ENCODE measurements at places on chromosomes 7 and 10.

DNA sequence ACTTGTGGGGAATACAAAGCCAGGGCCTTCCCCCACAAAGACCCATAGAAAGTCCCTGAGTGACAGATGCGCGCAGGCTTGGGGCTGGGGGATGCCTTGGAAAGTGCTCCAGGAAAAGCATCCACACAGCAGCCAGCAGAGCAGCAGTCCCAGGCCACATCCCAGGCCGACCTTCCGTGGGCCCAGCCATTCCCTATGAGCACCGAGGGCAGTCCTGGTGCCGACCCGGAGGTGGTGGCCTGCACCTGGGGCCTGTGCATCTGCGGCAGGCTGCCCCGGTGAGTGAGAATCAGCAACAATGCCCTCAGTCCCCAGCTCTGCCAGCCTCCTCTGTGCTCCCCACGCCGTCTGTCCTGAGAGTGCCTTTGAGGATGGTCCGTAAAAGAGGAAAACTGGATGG, 26.4 kb downstream of the ASB13 start:
- DNase-seq: no peak

GRCh38 chr7:116161728-116162127, 48.6 kb upstream of the TES start:
- no peak for DNase-seq

GRCh38 chr10:64091897-64092296, 570.7 kb downstream of the REEP3 start:
- DNase-seq: no peak

- DNase-seq: no peak
These were observed 54.1 kb downstream of the OR13A1 start for GRCh38 chr10:45261243-45261775.

- no peak for DNase-seq
These were observed 7.0 kb downstream of the CALML5 start for GRCh38 chr10:5492322-5492855.

GRCh38 chr7:6395898-6396595, 51.7 kb downstream of the DAGLB start:
- no peak for DNase-seq

GRCh38 chr7:155807789-155808548, 4.3 kb downstream of the SHH start:
- peak; percentile 60 for DNase-seq

DNA sequence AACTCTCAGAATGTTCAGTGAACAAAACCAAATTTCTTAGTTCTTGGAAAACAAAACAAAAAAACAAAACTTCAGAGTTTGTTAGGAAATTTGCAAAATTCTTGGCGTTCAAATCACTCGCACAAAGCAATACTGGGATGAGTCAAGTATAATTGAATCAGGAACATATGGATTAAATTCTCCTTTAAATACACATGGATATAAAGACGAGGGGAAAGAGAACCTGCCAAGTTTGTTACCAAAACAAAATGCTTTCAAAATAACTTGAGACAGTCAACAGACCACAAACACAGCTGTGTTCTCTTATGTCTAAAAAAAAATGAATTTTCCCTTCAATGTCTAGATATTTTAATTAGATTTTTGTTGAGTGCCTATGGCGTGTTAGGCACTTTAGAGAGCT, 93.5 kb upstream of the MPP7 start:
- no peak for DNase-seq
